ENCODE measurements at places on chromosomes 7 and 10. TPM values are rescaled to one million over a fixed set of nuclear protein-coding genes. Genes with fewer than 3 reads are reported as not detected.

Gene SLC25A13
- total RNA-seq, result 14.2 TPM

GRCh38 chr10:785861-786214 is 96.4 kb upstream of the DIP2C start:
- DNase-seq, result no peak

Gene HOXA5
- total RNA-seq, result not detected

DNA sequence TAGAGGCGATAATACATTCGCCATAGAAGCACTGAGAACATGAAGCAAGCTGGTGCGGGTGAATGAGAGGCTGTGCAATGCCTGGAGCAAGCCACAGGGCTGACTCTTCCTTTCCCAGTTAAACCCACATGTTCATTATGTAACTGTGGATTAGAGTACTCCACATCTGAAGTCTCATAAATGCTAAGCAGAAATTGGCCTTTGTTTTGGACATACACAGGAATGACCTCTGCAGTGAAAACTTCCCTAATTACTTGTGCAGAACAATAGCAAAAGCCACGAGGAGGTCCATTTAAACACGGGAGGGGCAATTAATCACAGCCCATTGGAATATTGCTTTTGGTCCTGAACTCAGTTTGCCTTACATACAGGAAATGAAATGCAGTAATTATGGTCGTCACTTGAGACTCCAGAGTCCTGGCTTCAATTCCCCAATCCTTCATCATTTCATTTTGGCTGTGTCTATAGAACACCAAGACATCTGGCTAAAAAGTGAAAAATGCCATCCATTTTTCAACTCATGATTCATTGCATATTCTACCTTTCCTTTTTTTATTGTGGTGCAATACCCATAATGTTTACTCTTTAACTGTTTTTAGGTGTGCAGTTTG is 78.7 kb upstream of the CXCL12 start:
- no peak for DNase-seq

- DNase-seq, result no peak
Observed at GRCh38 chr10:24991298-24991697, 24.7 kb downstream of the ENKUR start.

- DNase-seq, result no peak
Observed at GRCh38 chr7:134678115-134678514, 31.5 kb downstream of the BPGM start.

DNA sequence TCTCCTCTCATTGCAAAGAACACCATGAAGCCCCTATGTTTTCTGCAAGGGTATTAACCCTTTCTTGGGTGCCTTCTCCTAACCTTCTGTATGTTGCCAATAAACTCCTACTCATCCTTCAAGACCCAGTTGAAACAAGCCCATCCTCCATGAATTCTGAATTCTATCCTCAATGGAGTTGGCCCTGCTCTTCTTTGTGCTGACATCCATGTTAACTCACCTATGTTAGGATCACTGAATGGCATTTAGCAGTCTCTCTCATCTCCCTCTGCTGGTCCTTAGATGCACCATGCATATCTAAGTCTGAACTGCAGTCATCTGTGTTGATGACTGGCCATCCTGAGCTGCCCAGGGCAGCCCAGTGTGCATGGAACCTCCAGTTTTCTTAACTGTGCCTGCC is 129.8 kb downstream of the BUB3 start:
- DNase-seq, result no peak

GRCh38 chr10:107914450-107915214 is 750.1 kb upstream of the SORCS1 start:
- DNase-seq, result no peak

Gene DDC
- total RNA-seq, result not detected

Gene GSDME
- total RNA-seq, result 5.3 TPM

DNA sequence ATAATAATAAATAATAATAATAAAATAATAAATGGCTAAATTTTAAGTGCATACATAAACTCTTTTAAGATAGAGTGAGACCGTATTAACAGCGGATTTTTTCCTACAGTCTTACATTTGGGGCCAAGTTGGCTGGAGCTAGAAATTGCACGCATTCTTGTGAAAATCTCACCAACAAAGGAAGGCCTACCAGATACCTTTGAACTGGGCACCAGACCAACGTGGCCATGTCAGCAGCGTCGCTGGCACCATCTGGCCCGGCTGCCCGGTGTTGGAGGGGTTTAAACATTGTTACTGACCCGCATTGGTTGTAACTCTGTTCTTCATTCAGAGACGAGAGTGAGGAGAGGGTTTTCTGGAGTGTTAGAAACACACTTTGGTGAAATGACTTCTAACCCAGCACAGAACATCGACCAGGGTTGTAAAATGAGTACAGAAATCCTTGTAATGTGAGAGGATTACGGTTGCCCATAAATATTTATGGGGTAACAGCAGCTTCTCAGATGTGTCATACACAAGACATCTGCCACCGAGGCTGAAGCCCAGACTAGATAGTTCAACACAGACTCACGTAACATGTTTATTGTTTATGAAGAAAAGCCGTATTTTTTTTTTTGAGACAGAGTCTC is 34.6 kb upstream of the UNCX start:
- DNase-seq, result no peak

DNA sequence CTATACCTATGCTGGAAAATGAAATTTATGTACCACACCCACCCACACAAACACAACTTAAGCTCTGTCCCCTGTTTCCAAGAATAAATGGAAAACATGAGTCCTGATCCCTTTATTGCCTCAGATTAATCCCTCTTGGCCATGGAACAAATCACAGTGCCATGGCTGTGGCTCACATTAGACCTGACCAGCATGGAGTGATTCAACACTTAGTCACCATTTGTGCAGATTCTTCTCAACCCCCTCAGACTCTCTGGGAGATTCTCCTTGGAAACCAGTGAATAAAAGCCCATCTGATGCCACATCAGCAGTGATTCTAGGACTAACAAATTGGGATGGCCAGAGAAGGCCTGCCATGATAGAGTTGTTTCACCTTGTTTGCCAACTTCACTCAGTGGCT is 204.4 kb upstream of the TMEM72 start:
- no peak for DNase-seq

DNA sequence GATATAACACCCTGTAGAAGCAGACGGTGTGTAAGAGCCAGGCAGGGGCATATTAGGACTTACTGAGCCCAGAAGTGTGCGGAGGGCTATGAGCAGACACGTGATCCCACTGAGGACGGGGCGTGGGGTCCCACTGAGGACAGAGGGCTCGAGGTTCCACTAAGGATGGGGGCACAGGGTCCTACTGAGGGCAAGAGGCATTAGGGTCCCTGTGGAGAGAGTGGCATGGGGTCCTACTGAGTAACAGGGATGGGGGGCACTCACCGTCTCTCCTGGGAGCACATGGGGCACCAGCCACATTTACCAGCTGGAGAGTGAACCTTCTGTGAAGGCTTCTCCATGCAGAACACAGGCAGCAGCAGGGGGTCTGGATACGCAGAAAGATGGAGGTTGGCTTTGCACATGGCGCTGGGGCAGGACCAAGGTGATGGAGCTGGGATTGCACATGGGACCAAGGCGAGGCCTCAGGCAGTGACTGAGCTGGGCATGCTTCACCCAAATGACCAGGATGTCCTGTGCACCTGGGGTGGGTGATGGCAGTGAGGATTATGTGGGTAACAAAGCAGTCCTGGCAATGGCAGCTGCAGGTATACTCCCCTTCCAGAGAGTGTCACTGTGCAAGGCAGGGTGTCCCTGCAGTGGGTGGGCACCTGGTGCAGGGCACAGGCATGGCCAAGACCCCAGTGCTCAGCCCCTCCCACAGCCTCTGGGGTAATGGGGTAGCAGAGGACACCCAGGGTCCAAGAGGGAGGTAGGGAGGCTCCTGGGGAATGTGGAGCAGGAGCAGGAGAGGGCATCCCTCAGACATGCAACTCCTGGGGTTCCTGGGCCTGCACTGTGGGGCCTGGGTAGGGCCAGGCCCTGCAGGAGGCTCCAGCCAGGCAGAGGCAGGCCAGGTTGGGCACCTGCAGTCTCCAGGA is 278.1 kb downstream of the TCERG1L start:
- no peak for DNase-seq

DNA sequence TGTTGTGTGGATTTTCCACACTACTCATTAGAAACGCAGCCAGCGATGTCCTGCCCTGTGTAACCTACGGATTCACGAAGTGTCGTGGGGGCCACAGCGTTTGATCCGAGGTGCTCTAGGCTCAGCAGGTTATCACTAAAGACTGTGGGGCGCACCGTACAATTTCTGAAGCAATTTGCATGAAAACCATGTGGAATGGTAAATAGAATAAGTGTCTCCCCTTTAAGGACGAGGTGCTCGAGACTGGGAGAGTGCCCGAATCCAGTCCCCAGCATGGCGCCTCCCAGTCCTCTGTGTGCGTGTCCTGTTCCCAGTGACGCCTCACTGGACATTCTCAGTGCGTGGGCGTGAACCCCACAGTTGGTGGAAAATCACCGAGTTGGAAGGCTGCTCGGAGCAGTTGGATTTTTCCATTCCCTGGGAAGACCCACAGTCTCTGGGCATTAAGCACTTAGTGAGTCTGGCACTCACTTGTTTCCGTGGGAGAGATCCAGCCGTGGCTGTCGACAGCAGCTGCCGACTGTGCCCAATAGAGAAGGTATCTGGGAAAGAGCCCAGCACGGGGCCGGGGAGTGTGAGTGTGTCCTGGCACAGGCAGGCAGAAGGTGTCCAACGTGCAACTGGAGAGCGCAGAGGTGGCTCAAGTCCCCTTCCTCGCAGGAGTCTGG is 37.0 kb downstream of the PFKP start:
- DNase-seq, result peak; percentile 80

Gene STEAP1
- total RNA-seq, result 1.5 TPM

DNA sequence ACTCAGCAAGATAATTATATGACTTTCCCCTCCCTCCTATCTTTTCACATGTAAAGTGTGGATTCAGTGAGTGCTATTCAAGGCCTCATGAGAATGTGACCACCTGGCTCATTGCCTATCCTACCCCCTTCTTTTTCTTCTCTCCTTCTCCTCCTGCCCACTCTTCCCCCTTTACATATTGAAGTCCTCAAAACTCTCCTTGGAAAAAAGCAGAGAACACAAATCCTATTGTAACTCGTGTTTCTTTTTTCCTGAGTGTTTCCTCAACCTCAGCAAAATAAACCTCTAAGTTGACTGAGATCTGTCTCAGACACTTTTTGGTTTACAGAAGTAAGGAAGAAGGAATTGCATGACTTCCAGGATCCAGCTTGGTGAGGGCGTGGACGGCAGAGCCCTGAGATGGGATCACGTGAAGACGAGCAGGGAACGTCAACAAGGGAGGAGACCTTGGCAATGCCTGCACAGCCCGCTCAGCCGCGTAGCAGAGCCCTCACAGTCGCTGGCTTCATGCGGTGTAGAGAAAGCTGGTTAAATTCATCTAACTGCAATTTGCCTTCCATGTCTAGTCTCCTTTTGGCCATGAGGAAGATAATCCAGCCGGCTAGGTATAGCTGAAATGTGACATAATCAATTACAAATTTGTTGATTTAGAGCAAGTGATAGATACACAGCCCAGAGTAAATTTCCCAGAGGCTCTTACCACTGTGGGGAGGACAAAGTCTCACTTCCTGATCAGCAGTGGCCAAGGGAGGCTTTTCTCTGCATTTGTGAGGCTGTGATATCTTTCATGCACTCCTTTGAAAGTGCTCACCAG is 75.7 kb downstream of the LYZL2 start:
- peak; percentile 93 for DNase-seq

GRCh38 chr10:60914690-60915141 is 29.3 kb downstream of the RHOBTB1 start:
- DNase-seq, result no peak

Gene WNT8B
- not detected for total RNA-seq

- no peak for DNase-seq
Observed at GRCh38 chr7:47801423-47801822, 146.8 kb downstream of the PKD1L1 start.

GRCh38 chr10:121527690-121528089 is 70.6 kb downstream of the FGFR2 start:
- DNase-seq, result no peak

Gene WEE2
- not detected for total RNA-seq

DNA sequence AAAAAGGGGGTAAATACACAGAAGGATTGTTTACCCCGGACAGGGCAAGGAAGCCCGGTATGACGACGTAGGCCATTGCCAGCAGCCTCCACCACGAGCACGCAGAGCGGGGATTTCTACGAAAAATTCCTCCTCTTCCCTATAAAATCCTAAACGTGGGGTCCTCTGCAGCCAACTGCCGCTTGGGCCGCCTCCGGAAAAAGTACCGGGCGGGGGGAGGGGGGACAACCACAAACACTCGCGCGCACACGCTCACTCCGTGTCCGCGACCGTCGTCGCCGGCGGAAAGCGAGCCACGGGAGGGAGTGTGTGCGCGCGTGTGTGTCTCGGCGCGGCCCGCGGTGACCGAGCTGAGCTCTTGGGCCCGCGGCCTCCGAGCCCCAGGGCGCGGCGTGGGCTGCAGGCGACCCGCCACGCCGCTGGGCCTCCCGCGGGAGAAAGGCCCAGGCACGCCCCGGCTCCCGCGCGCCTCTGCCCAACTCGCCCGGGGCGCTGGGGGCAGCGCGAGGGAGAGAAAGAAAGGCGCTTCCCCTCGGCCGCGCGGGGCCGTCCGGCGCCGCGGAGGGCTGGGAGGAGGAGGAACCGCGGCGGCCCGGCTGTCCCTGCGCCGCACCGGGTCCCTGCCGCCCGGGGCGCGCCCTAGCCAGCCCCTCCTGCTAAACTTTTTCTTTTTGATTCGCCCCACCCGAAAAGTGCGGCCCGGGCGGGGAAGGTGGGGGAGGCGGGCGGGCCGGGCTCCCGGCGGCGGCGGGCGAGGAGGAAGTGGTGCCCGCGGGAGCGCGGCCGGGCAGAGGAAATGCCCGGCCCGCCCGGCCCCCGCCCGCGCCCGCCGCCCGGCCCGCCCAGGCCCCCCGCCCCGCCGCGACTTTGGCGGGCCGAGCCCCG is 1.5 kb downstream of the CTBP2 start:
- DNase-seq, result peak; percentile 59

DNA sequence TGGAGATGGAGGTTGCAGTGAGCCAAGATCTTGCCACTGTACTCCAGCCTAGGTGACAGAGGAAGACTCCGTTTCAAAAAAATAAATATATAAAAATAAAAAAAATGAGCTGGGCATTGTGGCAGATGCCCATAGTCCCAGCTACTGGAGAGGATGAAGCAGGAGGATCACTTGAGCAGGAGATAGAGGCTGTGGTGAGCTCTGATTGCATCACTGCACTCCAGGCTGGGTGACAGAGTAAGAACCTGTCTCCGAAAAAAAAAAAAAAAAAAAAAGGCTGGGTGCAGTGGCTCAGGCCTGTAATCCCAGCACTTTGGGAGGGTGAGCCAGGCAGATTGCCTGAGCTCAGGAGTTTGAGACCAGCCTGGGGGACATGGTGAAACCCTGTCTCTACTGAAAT is 11.8 kb downstream of the ZNF487 start:
- DNase-seq, result no peak

- DNase-seq, result no peak
Observed at GRCh38 chr7:33379891-33380525, 250.6 kb downstream of the BBS9 start.

GRCh38 chr7:20079080-20079479 is 138.1 kb downstream of the MACC1 start:
- DNase-seq, result no peak

Gene PDK4
- total RNA-seq, result 842 TPM

- DNase-seq, result peak; percentile 52
Observed at GRCh38 chr10:70320751-70321150, 36.9 kb upstream of the NPFFR1 start.

Gene ELAPOR2
- 10.7 TPM for total RNA-seq

Gene PSTK
- 5.1 TPM for total RNA-seq

Measured in right cardiac atrium (tissue), 5 donors.